Calu3 (cell line): ENCODE measurements at places on chromosomes 1 and 21. TPM values are rescaled to one million over a fixed set of nuclear protein-coding genes. Genes with fewer than 3 reads are reported as not detected.
A peak's percentile ranks its signal among the peaks of the same experiment; 100 is the strongest.

OR2W3 gene
- not detected in 2 replicates for total RNA-seq

TUT4 gene
- 41.4 and 55.9 TPM in 2 replicates for total RNA-seq

WNT9A gene
- total RNA-seq = 0.24 and 0.37 TPM in 2 replicates

PLPPR4 gene
- total RNA-seq = 0.12 TPM in 1 of 2 replicates, not detected in the other

CLCA1 gene
- not detected in 2 replicates for total RNA-seq

TSTD1 gene
- total RNA-seq = 67.6 and 74.1 TPM in 2 replicates

LINGO4 gene
- total RNA-seq = not detected in 2 replicates

PRPF38A gene
- total RNA-seq = 46.7 and 52.4 TPM in 2 replicates

SELP gene
- total RNA-seq = 0.47 TPM in 1 of 2 replicates, not detected in the other

OR2T6 gene
- total RNA-seq = not detected in 2 replicates

TRIM33 gene
- total RNA-seq = 42.0 and 46.8 TPM in 2 replicates

RAB3B gene
- 0.31 and 0.49 TPM in 2 replicates for total RNA-seq

DNA sequence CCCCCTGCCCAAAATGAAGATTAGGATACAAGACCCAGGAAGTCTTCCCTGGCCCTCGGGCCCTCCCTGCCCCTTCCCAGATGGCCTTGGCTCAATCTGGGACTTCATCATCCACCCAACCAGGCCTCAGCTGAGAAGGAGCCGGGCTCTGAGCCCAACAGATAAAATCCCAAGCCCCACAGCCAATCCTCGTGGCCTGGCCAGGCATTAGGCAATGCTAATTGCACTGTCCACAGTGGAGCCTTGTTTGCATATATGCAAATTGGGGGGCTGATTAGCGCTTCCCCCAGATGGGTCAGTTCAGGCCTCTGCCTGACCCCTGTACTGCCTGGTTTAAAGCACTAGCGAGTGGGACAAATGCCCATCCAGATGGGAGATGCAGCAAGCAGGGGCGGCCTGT lies 34.9 kb downstream of the IGSF21 start:
- no peak for DNase-seq

- DNase-seq = no peak
Observed at GRCh38 chr1:70720109-70720508, 309.0 kb downstream of the CTH start.

GRCh38 chr1:31723828-31724359 lies 20.1 kb upstream of the COL16A1 start:
- peak; percentile 73 for DNase-seq

- no peak for DNase-seq
Observed at GRCh38 chr1:5829414-5829813, 162.8 kb downstream of the NPHP4 start.

- no peak for DNase-seq
Observed at GRCh38 chr1:15066191-15066590, 87.4 kb upstream of the TMEM51 start.

- DNase-seq = no peak
Observed at GRCh38 chr1:116089870-116090269, 21.3 kb upstream of the MAB21L3 start.

DNA sequence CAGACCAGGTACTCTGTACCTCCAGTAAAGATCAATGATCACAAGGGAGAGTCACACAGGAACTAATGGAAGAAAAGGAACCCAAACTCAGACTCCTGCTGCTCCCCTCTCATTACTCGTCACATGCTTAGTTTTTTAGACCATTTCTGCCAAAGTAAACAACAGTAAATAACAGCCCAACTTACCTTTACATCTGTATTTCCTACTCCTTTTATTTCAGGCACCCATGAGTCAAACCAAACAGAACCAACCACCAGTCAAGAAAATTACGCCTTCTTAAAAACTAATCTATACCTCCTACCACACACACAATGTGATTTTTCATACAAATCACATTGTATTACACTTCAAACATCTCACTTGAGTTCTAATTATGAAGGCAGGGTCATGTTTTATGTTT lies 61.4 kb upstream of the HTR1D start:
- no peak for DNase-seq

DNA sequence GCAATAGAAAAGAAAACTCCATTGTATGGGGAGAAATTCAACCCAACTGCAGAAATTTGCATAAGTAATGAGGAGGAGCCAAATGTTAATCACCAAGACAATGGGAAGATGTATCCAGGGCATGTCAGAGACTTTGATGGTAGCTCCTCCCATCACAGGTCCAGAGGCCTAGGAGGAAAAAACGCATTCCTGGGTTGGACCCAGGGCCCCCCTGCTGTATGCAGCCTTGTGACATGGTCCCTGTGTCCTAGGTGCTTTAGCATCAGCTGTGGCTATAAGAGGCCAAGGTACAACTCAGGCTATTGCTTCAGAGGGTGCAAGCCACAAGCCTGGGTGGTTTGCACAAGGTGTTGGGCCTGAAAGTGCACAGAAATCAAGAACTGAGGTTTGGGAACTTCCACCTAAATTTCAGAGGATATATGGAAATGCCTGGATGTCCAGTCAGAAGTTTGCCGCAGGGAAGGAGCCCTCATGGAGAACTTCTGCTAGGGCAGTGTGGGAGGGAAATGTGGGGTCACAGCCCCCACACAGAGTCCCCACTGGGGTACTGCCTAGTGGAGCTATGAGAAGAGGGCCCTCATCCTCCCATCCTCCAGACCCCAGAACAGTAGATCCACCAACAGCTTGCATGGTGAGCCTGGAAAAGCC lies 162.3 kb downstream of the TGFB2 start:
- DNase-seq = no peak

DNA sequence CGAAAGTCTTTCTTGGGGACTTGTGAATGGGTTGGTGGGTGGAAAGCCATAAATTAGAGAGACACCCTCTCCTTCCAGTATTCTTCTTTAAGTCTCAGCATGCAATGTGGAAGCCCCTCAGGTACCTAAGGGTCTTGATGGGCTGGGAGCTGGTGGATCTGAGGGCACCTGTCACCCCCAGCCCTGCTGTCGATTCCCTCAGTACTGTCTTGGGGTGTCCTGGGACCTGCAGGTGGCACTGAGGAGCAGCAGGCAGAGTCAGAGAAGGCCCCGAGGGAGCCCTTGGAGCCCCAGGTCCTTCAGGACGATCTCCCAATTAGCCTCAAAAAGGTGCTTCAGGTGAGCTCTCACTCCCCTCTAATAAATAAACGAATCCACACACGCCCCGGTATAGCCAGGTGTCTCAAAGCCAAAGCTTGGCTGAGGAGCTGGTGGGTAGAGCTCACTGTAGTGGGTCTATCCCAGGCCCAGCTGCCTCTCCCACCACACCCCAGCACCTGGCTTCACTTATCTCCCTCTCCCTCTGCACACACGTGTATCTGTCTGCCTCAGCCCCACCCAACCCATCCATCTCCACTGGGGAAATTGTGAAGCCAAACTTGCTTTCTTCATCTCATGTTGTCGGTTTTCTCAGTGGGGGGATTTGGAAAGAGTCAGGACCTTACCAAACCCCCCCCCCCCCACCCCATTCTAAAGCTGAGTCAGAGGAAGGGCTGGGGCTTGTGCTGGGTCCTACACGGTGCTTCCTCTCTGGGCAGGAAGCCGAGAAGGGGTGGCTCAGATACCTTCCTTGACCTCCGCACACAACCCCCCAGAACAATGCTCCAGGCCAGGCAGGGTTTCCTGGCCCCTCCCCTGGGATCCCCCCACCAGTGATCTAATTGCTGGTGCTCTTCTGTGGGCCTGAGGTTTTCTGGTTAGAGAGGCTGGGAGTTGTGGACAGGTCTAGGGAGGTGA lies 1.6 kb downstream of the ADAM15 start:
- peak; percentile 64 for DNase-seq

DNA sequence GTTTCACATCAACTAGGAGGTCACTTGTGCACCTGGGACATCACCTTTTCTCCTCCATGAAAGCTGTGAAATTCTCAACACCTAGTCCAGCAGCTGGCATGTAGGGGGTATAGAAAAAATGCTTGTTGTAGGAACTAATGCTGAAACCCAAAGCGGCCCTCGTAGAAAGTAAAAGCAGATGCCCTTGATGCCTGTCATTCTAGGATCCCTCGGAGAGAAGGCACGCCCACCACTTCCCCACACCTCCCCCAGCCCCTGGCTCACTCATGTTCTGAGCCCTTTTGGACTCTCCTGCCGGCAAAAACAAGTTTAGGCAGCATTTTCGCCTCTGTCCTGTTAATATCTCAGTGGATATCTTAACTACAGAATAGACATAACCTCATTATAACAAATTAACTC lies 36.5 kb downstream of the RIPK4 start:
- DNase-seq = no peak

GRCh38 chr1:225482421-225482950 lies 54.6 kb upstream of the LBR start:
- no peak for DNase-seq

- DNase-seq = no peak
Observed at GRCh38 chr1:234836045-234836681, 226.2 kb upstream of the IRF2BP2 start.

DNA sequence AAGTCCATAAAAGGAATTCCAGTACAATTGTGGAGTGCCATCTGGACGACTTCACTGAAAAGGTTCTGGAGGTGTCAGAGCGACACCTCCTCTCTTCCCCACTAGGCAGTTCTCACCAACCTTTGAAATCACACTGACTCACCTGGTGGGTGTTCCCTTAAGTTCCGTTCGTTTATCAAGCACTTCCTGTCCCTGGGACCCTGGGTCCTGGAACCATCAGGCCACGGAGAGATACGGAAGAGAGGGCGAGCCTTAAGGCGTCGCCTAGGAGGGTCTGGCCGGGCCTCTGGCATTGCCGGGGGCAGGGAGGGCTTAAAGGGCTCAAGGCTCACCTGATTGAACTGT lies 317 bp downstream of the SPAG17 start:
- DNase-seq = no peak

- no peak for DNase-seq
Observed at GRCh38 chr1:3352299-3352951, 102.0 kb upstream of the ARHGEF16 start.

GRCh38 chr1:159823406-159823805 lies 3.3 kb upstream of the SLAMF8 start:
- DNase-seq = no peak

GRCh38 chr1:36425791-36426190 lies 24.5 kb downstream of the OSCP1 start:
- no peak for DNase-seq

GRCh38 chr1:29121516-29121935 lies 2.2 kb downstream of the TMEM200B start:
- DNase-seq = no peak

GRCh38 chr1:19698181-19698580 lies 33.5 kb downstream of the HTR6 start:
- DNase-seq = no peak

- DNase-seq = peak; percentile 57
Observed at GRCh38 chr1:208183977-208184911, 59.9 kb downstream of the PLXNA2 start.

DNA sequence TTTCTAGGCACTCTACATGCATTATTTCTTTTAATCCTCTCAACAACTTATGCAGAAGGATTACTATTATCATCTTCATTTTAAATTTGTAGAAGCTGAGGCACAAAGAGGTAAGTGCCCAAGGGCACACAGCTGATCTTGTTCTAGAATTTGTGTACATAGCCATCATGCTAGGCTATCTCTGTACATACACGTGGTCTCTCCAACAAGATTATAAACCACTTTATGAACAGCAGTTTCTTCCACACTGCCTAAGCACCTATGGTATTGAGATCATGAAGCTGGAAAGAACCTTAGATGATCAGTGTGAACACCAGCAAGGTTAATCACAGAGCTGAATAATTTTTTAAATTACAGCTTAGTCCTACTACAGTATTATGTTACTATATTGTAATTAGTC lies 28.9 kb downstream of the UCHL5 start:
- DNase-seq = no peak

GRCh38 chr1:187788718-187789117 lies 960.0 kb downstream of the PLA2G4A start:
- DNase-seq = no peak

GRCh38 chr1:8883491-8883890 lies 5.0 kb upstream of the ENO1 start:
- DNase-seq = no peak

GRCh38 chr1:96741335-96741734 lies 19.8 kb downstream of the PTBP2 start:
- no peak for DNase-seq

GRCh38 chr1:33341190-33341589 lies 20.3 kb upstream of the A3GALT2 start:
- no peak for DNase-seq

DNA sequence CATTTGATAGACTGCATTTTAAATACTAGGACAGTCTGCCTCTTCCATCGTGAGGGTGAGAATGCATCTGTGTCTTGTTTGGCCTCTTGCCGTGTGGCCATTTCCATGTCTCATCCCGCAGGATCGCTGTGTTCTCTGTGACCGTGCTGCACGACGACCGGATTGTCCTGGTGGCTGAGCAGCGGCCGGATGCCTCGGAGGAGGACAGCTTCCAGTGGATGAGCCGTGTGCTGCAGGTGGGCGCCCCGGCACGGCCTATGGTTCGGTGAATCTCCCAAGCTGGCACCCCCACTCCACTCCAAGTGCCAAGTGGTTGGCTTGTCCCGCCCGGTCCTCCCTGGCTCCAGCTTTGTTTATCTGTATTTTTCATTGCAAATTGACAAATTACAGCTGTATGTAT lies 55.2 kb downstream of the S100B start:
- DNase-seq = no peak

DNA sequence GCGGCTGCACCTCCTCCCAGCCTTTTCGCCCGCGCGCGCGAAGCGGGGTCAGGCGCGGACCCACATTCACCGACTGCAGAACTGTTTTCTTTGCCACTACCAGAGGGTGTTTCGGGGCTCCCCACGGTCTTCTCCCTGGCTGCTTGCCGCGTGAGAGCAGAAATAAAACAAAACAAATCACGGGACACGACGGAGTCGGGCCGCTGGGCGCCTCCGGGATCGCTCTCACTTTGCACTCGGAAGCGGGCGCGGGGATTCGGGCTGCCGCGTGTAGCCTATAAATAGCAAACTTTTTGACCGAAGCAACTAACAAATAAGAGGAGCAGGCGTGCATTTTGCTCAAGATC lies 412.3 kb upstream of the ESRRG start:
- DNase-seq = no peak

- no peak for DNase-seq
Observed at GRCh38 chr1:66296951-66297350, 237.0 kb upstream of the SGIP1 start.

DNA sequence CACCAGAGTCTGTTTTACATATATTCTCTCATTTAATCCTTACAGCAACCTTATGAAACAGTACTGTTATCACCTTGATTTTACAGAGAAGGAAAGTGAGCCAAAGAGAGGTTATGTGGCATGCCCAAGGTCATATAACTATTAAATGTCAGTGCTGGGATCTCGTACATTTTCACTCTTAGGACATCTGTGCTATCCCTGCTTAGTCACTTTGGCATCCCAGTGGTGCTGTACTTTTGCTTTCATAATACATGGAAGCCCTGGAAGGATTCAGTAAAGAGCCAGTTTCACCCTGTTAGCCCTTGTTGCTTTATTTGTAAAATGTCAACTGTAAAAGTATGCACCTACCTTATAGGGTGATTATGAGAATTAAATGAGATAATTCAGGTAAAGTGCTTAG lies 104.4 kb downstream of the NFIA start:
- DNase-seq = no peak
